ENCODE measurements at places on chromosomes 3 and 15.

DNA sequence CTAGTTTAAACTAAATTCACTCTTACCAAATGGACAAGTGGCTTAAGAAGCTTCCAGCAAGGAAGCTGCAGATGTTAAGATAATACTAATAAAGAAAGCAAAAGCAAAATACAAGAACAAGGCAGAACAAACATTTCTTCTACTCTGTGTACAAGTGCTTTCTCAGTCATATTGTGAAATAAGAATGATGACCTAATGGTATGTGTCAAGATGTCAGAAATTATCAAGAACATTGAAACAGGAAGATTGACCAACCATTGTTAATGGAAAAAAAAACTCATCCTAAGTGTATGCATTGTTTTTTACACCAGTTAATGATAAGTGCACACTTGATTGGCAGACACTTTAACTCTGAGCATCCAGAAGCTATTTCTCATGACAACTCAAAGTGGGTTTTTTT is 65.4 kb upstream of the P2RY1 start:
- DNase-seq: no peak

DNA sequence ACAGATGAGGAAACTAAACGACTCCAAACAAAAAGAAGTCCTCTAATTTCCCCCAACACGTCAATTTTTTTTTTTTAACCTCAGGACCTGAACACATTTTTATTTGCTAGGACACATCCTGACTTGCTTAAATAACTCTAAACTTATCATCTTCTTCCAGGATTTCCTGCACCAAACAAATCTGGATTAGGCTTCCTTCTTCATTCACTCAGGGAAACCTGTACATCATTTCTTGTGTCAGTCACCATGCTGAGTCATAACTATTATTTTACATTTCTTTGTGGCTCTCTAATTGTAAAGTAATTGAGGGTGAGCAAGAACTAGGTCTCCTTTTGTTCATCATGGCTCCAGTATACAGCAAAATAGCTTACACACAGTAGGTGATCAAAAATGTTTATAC is 433.4 kb upstream of the GBE1 start:
- no peak for DNase-seq

GRCh38 chr15:42184296-42184695 is 23.8 kb downstream of the VPS39 start:
- DNase-seq: no peak

DNA sequence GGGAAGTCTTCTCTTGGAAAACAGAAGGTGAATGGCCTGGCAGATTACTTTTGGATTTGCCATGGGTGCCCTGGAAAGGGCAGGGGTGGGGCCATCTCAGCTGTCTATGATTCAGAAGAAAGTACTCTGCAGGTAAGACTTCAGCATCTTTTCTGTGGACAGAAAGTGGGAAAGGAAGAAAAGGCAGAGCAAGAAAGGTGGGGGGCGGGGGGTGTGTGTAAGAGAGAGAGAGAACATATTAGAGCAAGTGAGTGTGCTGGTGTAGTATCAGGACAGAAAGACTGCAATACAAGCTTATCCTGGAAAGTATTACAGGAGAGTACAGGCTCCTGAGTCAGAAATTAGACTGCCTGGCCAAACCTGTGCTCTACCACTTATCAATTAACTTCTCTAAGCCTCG is 5.5 kb downstream of the TAGLN3 start:
- no peak for DNase-seq

- DNase-seq: no peak
Measured at GRCh38 chr3:125470671-125471070, 49.3 kb downstream of the SNX4 start.

- no peak for DNase-seq
Measured at GRCh38 chr3:48697952-48698351, 12.2 kb upstream of the NCKIPSD start.

GRCh38 chr3:110984456-110985250 is 87.0 kb upstream of the NECTIN3 start:
- DNase-seq: no peak

- DNase-seq: no peak
Measured at GRCh38 chr3:193165431-193166120, 75.4 kb upstream of the PLAAT1 start.

GRCh38 chr15:63187589-63188226 is 1.7 kb upstream of the RAB8B start:
- no peak for DNase-seq

DNA sequence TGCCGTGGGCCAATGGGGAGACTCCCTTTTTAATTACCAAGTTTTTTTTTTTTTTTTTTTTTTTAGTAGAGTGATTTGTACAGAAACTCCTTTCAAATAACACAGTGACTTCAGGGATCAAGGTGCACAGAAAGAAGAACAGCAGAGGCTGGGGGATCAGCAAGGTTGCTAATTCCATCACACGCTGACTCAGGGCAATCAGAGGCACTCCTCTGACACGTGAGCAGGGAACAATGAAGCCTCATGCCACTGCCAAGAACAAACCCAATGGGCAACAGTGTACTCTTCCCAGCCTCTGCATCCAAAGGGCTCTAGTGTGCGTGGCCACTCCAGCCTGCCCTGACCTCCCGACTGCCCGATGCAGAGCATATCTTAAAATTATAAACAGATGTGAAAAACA is 186.7 kb upstream of the WNT5A start:
- DNase-seq: no peak

DNA sequence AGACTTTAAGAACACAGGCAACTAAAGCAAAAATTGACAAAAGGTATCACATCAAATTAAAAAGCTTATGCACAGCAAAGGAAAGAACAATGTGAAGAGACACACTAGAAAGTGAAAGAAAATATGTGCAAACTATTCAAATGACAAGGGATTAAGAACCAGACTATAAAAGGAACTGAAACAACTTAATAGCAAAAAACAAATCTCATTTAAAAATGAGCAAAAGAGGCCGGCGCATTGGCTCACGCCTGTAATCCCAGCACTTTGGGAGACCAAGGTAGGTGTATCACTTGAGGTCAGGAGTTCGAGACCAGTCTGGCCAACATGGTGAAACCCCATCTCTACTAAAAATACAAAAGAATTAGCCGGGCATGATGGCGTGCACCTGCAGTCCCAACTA is 14.4 kb downstream of the NGLY1 start:
- DNase-seq: no peak

- peak; percentile 31 for DNase-seq
Measured at GRCh38 chr15:77870195-77871065, 207.1 kb downstream of the TBC1D2B start.

DNA sequence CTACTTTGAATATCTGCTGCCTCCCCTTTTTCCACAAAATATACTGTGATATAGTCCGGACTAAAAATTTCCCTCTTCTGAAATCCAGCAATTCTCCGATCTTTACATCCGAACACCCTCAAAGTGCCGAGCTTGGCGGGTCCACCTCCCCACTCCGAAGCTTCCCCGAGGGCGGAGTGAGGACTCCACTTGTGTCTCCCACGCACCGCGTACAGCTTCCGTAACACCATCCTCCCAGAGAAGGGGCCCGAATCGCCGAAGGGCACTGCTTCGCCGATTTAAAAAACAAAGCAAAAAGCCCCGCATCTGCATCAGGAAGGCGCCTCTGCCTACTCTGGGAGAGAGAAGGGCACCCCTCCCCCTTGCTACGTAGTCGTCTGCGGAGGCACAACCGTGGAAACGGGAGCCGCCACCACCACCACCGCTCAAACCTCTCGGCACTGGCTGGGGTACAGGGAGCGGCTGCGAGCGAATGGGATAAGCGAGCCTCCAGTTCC is 551 bp downstream of the NCBP2 start:
- no peak for DNase-seq

GRCh38 chr15:98951493-98952320 is 55.9 kb downstream of the PGPEP1L start:
- DNase-seq: no peak

GRCh38 chr15:74123131-74123429 is 7.3 kb upstream of the ISLR2 start:
- no peak for DNase-seq

DNA sequence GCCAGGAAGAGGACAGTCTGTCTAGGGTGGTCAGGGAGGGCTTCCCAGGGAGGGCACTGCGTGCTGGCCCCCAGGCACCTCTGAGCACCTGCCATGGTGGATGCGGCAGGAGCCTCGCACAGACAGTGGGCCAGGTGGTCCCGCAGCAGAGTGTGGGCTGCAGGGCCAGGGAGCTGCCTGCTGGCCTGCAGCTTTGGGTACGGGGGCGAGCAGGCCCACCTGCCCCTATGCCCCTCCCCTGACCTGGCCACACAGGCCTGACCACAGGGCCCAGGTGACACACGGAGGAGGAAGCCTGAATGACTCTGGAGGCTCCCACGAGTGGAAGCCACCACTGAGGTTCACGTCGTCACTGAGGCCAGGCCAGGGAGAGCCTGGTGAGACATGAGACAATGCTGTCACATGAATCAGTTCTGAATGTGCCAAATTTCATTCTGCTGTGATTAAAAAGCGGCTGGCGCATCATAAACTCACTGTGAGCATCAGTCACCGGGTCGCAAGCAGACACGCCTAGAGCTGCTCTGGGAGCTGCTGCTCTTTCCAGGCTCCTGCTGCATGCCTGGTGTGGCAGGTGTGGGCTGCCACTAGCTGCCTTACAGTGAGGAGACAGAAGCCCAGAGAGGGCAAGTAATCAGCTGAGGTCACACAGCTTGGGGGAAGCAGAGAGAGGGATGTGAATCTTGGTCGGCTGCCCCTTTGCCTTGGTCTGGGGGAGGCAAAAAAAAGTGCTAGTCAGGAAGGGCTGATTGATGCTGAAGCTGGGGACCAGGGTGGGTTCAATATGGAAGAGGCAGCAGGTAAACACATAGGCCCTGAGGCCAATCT is 39.5 kb upstream of the IQSEC1 start:
- no peak for DNase-seq

GRCh38 chr15:82804575-82804949 is 1.3 kb downstream of the FSD2 start:
- DNase-seq: no peak

DNA sequence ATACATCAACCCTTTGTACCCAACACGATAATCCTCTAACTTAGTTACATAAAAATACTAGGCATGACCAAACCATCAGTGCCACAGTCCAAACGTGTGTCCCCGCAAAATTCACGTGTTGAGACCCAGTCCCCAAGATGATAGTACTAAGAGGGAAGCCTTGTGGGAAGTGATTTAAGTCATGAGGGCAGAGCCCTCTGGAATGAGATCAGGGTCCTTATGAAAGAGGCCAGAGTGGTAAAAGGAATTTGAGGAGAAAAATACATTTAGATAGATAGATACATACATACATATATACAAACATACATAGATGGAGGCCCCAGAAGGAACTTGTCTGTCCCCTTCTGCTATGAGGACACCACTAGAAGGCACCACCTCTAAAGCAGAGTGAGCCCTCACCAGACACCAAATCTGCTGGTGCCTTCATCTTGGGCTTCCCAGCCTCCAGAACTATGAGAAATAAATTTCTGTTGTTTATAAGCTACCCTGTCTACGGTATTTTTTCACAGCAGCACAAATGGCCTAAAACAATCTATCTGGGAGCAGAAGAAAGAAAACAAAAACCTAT is 8.0 kb downstream of the TBC1D2B start:
- no peak for DNase-seq

- DNase-seq: no peak
Measured at GRCh38 chr3:165206454-165207266, 10.5 kb upstream of the SLITRK3 start.

DNA sequence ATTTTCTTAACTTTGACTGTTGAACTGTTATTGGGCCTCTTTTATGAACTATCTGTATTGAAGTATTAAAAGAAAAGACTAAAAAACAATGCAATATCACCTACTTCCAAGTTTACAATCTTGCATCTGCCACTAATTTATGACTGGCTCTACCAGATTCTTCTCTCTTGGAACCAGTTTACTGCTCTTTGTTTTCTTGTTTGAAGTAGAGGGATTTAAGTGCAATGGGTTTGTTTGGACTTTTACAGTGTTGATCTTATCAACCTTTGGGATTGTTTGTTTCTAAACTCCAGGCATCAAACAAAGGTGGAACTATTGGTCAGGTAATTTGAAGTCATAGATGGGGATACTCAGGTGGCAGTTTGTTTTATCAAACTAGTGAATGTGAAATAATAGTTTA is 43.0 kb upstream of the MEIS2 start:
- DNase-seq: no peak

DNA sequence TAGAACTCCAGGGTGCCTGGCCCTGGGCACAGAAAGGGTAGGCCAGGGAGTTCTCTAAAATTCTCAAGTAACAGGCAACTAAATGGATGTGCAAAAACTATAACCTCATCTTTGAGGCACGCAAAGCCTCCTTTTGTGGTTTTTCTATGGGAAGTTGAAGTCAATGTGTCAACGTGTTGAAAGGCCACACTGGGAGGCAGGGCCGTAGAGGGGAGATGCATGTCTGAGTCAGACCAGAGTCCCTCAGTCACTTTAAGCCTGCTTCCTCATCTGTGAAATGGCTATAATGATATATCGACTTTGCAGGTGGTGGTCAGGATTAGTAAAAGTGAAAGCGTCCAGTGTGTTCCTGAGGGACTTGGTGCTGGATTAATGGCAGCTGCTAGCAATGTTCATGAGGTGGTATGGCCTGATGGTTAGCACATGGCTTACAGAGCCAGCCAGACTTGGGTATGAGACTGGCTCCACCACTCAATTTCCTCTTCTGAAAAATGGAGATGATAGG is 17.0 kb downstream of the TGM5 start:
- no peak for DNase-seq

GRCh38 chr3:106004137-106004681 is 135.4 kb upstream of the CBLB start:
- no peak for DNase-seq

- DNase-seq: no peak
Measured at GRCh38 chr3:196272826-196273225, 14.7 kb downstream of the PCYT1A start.

DNA sequence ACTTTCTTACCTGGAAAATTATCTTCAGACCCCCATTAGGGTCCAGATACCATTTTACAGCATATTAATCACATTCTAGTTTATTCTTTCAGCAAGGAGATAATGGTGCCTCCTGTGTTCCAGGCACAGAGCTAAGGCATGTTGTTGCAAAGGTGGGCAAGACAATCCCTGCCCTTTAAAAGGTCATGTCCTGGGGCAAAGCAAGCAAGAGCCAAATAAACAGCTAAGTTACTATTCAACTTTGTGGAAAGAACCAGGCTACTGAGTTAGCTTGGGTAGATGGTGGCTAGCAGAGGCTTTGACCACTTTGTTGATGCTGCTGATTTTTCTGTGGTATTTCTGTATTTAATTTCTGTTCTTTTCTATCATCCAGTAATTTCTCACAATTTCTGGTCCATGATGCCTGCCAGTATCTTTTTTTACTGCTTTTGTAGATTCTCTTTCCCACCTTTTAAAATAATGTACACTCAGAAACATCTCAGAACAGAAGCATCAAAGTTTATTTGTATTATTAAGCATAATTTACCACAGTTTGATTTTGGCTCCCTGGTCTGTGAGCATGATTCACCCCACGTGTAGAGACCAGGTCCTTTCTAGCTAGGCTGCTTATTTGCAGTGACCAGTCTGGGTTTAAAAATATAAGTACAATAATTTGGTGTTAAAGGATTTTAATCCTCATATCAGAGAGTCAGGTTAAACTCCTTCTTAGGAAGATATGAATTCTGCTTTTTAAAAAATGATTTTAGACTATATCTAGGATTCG is 71.5 kb downstream of the LRRC28 start:
- no peak for DNase-seq

GRCh38 chr15:87871258-87871681 is 385.3 kb downstream of the NTRK3 start:
- DNase-seq: no peak

- no peak for DNase-seq
Measured at GRCh38 chr3:102000620-102001209, 151.4 kb downstream of the NFKBIZ start.

GRCh38 chr3:16064642-16065414 is 109.7 kb upstream of the GALNT15 start:
- no peak for DNase-seq

Data from activated B cell treated with CpG ODN at 0.5 μM for 24 hours (primary cell).